ENCODE measurements at places on chromosomes 3 and 15.

DNA sequence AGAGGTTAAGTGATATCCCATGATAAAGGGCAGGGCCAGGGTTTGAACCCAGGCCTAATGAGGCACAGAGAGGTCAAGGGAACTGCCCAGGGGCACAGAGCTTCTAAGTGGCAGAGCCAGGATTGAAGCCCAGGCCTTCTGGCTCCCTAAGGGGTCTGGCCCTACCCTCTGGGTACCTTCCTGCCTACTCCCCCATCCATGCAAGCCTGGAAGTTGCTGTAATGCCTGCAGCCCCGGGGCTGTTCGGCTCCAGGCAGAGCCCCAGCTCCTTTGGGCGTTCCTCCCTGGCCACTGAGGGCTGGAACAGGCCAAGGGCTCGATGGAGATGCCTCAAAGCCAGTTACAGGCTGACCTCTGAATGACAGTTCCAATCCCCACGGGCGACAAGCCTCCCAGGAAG lies 4.5 kb downstream of the GRIP2 start:
- DNase-seq = no peak

DNA sequence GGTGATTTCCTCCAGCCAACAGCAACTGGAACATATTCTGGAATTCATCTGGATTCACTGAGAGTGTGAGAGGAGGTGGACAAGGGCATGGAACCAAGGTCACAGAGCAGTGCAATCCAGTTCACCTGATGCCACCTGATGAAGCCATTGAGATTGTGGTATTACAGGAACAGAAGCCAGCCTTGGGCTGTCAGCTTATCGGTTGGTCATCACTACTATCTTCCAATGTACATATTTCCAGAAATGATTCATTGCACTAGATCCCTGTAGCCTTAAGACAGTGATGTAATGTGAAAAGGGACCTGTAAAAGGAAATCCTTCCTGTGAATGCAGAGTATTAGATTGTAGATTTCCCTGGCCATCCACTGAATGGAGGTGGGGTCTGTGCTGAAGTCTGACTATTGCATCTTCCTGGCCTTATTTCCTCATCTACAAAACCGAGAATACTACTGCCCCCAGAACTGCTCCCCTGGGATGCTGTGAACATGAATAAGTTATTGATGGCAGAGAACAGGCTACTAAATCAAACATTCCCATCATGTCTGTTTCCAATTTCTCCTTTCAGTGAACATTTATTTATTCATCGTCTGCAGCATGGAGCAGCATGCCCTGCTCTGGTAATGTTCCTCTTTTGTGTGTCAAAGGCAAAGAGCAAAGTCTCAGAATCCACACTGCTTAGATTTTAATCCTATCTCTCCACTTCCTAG lies 47.4 kb upstream of the TPM1 start:
- no peak for DNase-seq

DNA sequence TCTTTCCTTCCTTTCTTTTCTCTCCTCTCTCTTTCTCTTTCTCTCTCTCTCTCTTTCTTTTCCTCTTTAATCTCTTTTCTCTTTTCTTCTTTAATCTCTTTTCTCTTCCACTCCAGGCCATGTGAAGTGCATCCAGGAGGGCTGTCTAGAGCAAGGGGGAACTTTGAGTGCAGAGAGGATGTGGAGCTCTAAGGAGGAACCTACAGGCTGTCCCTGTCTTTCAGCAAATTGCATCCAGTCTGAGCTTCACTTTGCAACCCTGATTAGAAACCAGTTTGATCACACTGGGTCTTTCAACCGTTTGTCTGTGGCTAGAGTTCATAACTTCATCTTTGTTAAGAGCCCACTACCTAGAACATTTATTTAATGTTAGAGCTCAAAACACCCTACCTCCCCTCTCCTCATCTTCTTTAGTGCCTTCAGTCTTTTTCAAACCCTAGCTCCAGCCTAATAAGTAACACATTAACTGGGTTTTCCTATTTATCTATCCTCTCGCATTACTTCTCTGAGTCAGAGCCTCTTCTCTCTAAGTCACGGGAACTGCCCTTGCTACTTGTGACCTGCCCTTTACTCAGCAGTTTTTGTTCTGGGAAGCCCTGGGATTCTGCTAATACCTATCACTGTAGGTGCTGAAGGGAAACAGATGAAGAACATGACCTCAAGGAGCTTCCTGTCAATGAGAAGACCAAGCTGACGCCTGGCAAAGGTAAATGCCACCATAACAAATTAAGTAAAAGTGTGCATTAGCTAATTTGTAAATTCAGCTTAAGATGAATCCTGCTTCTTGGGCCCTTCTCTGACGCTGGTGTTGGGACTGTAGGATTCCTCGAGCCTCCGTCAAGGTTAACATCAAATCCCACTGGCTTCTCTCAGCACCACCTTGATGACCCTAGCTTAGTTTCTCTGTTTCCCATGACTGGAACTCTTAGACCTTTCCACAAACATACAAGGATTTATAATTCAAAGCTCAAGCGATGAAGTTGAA lies at the start of gene GCNT3:
Gene GCNT3, plus strand, starts transcription at position 508 of the 985 bp plus-strand sequence. CDS start 6,456 bp downstream, outside the sequence.
- no peak for DNase-seq

- DNase-seq = no peak
Observed at GRCh38 chr15:93476491-93477177, 387.6 kb upstream of the RGMA start.

DNA sequence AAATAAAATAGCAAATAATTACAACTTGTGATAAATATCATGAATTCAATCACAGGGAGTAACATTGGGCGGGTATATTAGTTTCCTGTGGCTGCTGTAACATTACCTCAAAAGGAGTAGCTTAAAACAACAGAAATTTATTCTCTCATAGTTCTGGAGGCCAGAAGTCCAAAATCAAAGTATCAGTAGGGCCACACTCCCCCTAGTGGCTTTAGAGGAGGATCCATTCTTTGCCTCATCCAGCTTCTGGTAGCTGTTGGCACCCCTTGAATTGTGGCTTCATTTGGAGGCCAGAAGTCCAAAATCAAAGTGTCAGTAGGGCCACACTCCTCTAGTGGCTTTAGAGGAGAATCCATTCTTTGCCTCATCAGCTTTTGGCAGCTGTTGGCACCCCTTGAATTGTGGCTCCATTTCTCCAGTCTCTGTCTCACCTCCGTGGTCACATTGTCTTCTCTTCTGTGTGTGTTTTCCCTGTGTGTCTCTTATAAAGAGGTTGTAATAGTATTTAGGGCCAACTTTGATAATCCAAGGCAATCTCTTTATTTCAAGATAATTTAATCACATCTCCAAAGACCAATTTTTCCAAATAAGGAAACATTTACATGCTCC lies 3.1 kb upstream of the CFAP20DC start:
- DNase-seq = no peak

- DNase-seq = no peak
Observed at GRCh38 chr3:141291559-141292355, 60.1 kb downstream of the PXYLP1 start.

DNA sequence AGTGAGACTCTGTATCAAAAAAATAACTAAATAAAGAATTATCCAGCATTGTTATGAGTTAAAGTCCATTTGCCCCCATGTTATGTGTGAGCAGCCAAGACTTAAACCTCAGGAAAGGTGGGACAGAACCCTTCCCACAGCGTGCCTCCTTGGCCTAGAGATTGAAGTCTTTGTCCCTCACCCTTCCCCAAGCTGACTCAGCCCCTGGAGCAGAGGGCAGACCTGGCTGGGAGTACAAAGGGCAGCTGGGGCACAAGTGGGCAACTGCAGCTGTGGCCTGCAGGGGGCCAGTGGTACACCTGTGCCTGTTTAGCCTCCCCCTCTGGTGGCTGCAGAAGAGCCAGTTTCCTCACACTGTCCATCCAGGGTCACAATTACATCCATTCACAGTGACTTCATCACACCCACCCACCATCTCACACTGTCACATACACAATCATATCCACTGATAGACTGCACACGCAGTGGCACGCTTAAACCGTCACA lies 940 bp upstream of the ACY1 start:
- no peak for DNase-seq

DNA sequence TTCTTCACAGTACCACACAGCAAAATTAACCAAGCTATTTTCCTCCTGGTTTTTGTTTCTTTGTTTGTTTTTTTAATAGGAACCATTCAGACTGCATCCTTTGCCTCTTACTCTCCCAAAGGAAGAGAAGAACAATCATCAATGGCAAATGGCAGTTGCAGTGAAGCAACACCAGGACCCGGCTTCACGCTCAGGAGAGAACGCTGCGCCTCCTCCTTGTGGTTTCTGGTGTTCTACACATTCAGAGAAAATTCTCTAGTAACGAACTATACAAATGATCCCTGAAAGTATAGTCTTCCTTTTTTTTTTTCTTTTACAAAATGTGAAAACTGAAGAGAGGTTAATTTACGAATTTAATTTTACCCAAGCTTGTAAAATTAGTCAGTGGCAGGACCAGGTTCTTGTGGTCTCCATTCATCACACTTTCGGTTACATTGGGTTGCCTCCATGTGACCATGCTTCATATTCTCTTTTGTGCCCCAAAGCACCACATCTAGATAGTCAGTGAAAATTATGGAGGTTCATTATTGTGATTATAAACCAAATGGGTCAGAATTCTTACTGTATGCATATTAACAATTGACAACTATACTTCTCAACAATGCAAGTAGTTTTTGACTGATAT lies 10.6 kb upstream of the MINDY2 start:
- DNase-seq = no peak

GRCh38 chr3:188416041-188416440 lies 262.1 kb downstream of the LPP start:
- no peak for DNase-seq

DNA sequence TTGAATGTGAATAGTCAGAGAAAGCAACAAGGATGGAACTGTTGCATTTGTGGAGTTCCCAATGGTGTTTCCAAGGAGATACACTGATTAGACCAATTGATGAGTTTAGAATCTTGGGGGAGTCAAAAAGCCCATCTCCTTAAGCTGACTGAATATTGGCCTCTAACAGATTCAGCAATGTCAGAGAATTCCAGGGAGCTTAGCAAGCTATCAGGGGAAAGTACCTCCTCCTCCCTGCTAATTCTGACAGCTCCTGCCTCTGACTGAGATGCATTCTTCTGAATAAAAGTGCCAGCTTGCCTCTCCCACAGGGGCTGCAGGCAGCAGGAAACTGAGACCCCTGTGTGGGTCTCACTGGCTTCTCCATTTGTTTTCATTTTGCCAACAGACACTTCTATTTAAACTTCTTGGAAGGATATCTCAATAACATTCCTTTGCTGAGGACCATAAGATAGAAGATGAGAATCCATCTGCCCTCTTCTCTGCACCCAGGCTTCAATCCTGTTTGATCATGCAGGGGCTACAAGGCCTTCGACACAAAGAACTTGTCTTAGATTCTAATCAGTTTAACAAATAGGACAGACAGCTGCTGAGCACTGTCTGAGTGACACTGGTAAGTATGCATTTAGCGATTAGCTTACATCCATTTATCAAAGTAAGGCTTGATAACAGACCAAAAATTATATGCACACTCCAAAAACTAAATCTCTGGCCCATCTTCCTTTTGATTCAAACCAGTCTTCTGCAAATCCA lies 1080.8 kb downstream of the TUSC7 start:
- no peak for DNase-seq

- no peak for DNase-seq
Observed at GRCh38 chr15:72797338-72797689, 13.8 kb upstream of the ADPGK start.

GRCh38 chr15:33801954-33802353 lies 166.3 kb upstream of the CHRM5 start:
- DNase-seq = no peak

DNA sequence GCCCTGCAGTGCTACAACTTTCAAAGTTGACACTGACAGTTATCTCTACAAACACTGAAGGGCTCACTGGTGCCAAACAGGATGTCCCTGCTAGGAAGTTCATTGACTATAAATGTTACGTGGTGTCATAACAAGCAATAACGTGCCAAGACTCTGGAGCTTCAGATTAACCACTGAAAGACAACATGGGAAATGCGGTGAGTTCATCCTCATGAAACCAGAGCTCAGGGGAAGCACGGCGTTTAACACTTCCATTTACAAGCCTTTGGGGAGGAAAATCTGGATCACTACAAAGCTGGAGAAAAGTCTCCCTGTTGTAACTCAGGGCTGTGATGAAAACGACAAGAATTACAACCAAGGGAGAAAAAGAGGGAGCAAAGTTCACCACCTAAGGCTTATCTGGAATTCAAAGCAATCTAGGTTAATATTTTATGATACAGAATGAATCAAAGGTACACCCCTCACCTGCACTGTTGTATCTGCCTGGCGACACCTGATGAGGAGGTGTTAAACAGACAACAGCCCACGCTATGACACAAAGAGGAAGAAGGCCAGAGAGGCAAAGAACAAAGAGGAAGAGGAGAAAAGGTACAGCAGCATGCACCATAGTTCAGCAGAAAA lies 27.0 kb downstream of the SHQ1 start:
- no peak for DNase-seq

DNA sequence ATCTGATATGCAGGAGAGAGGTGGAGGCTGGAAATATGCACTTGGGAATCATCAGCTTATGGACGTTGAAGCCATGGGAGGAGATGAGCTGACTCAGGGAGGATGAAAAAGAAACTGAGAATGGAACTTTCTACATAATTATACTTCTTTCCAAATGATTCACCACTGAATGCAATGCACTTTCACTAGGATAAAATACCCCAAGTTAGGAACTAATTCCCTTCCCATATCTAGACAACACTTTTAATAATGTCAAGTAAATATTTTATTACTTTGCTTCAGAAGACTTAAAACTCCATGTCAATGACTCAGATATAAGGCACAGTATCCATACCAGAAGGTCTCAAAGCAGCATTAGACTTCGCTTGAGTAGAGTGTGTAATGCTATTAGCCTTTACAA lies 24.2 kb downstream of the NPTN start:
- no peak for DNase-seq

DNA sequence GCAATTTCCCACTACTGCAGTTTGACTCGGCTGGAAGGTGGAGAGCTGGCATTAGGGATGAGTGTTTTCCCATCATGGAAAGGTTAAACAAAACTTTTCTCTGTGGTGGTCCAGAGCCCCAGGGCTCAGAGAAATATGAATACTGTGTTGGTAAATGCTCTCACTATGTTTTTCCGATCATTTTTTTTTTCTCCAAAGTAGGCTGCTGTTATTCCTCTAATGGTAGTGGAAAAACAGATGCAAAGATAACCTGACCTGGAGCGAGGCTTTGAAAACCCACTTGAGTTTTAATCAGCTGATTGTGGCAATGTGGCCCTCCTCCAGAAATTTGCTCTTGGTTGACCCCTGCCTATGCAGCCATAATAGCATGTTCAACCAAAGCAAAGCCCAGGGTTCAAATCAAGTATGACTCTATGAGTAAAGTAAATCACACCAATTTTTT lies 320.8 kb upstream of the CTNNB1 start:
- DNase-seq = no peak

- DNase-seq = no peak
Observed at GRCh38 chr15:71530116-71530515, 280.2 kb upstream of the NR2E3 start.

DNA sequence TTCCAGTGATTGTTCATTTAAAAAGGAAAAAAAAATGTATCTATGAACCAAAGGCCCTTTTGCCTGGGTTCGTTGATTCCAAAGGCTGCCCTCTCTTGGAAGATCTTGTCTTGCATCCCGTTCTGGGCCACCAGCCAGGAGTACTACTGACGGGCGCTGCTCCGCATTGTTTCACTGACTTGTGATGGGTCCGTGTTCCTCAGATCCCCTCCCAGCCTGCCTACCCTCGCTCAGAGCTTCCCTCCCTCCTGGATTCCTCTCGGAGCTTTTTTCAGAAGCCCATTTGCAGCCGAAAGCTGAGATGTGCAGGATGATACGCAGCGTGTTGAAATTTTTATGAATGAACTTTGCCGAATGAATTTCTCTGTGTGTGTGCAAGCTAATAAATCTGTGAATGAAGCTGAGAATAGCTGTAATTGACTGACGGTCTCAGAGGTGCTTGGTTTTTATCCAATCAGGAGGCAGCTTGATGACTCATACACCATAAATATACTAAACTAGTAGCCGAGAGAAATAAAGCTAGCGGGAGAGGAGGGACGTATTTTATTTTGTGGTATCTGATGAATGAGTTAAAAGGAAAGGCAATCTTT lies at the start of gene SHC4:
Gene SHC4, minus strand, starts transcription at position 396 of the 590 bp plus-strand sequence. CDS start 904 bp downstream, outside the sequence.
- no peak for DNase-seq

Data from activated naive CD4-positive, alpha-beta T cell (primary cell).